ENCODE measurements at places on chromosomes 5 and 9.

GRCh38 chr5:73189871-73190376 is 16.9 kb downstream of the TMEM174 start:
- peak; percentile 22 for DNase-seq

GRCh38 chr5:15499528-15500324 is at the start of gene FBXL7:
FBXL7 (plus strand) TSS chr5:15500180.
- DNase-seq = no peak

GRCh38 chr9:38200431-38200830 is 131.4 kb upstream of the SHB start:
- DNase-seq = no peak

DNA sequence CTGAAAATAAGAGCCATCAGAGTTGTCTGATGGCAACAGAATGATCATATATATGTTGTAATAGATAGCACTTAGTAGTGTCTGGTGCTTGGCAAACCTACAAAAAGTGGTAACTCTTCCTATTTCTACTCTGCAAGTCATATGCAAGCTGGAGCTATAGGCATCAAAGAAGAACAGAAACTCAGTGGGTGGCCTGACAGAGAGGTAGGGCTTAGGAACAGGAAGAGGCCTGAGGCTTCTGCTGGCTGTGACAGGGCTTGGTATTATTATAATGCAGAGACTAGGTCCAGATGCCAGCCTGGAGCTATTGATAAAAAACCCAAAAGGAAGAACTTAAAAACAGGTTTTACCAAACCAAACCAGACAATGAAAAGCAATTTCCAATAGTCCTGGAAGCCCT is 4.4 kb upstream of the DIAPH1 start:
- no peak for DNase-seq

DNA sequence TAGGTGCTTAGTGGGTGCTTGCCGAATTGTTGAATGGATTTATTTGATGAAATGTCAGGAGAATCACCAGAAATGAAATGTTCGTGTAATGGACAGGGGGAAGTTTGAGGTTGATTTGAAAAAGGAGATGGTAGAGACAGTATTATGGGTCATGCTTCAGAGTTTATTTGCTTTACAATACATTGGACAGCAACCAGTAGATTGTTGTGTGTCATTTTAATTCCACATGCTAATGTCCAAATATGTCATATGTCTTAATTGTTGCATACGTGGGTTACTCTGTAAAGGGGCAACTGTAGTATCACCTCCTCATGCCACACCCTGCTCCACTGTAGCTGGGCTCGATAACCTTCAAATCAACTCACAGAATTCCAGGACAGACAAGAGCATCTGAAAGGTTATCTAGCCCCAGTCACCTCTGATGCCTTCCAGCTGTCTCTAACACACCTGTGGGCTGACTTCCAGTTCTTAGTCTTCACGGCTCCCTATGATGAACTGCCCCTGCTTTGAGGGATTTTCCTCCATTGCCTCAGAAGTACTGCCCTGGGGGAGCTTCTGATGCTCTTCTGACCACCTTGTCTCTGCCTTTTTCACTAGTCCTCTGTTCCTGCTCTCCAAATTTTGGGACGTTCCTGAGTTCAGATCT is 1.7 kb downstream of the PDCD1LG2 start:
- no peak for DNase-seq

DNA sequence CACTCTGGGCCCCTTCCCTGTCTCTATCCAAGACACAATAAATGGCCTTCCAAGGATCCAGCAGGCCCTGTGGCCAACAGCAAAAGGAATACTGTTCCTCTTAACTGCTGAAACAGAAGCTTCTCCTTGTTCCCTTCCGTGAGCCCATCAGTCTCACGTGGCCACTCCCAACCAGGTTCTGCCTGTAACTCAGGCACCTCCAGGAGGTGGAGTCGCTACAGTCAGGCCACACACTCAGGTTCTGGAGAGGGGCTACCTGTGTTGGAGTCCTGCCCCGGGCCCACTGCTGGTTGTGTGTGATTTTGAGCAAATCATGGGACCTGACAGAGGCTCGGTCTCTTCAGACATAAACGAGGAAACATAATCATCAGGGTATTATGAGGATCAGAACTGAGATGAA is 10.3 kb downstream of the FAT2 start:
- DNase-seq = no peak

All from HS-5 (cell line).